ENCODE measurements at places on chromosomes 2 and 18.

GRCh38 chr18:61845197-61845596 lies 47.6 kb downstream of the RNF152 start:
- no peak for DNase-seq

DNA sequence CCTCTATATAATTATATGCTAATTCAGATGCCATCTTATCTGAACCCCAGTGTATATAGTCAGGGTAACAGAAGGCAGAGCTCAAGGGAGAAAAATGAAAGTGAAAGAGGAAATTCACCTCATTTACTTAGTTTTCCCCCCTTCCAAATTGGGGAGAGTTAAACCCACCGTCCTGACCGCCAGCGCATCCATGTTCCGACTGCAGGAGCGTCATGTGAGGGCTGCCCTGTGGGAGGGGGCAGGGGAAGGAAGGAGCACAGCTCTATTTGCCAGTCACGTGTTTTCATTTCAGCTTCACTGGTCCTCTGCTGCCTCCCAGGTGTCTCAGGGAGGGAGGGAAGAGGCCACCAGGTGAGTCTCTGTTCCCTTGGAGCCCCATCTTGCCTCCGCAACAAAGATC lies 13.2 kb downstream of the CNNM4 start:
- no peak for DNase-seq

DNA sequence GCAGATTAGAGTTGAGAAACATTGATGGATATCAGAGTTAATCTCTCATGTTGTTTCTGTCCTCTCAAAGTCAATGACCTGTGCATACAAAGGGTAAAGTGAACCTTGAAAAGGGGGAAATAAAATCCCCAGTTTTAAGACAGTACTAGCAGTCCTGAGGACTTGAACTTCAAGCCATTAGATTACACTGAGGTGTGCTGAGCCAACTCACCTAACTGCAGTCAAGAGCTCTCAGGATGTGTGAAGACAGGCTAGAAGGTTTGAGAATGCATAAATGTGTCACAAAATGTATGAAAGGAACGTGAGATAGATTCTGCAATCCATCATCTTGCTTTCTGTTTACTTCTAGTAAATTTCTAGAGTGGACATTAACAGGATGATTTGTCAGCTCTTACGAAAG lies 35.5 kb downstream of the DOCK10 start:
- DNase-seq: no peak

DNA sequence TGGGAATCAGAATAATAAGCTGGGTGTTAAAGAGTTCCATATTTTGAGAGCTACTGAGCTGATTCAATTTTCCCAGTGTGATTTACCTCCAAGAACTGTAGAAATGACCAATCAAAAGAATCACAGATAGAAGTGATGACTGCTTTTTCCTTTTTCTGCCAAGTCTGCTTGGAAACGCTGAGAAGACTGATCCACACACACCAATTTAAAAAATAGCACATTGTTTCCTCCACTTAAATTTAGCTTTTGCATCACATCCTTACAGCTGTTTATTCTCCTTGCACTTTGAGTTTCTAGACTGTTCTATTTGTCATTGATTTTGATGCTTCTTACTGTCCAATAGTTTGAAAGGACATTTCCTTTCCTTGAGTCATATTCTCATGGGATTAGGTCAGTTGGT lies 590.3 kb upstream of the CHAC2 start:
- DNase-seq: no peak

DNA sequence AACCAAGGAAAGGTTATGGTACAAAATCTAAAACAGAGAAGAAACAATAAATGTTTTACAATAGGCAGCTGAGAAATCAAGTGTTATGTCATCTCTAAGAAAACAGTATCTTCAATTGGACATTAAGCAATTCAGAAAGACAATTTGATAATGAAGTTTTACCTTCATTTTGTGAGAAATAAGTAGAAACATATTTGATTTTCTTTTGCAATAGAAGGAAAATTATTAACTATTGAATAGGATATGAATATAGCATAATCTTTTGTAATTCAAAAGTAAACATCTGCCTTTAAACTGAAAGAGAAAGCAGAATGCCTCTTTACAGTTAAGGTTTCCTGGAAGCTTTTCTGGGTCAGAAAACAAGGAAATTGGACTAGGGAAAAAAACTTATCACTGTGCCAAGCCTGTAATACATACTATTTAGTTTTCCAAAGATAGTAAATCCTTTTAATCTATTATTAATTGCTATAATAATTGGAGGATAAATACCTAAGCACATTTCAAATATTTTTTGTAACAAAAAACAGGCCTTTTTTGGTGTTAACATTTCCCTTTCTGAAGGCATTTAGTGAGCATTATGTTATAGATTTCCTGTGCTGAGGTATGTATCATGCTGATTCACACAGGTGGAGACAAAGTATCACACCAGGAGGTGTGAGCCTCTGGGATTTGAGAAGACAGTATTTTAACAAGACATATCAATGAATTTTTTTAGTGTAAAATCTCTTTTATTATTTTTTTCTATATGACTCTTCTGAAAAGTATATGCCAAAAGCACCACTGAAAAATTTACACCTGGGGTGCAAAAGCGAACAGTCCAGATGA lies 947.0 kb upstream of the CDH2 start:
- no peak for DNase-seq

DNA sequence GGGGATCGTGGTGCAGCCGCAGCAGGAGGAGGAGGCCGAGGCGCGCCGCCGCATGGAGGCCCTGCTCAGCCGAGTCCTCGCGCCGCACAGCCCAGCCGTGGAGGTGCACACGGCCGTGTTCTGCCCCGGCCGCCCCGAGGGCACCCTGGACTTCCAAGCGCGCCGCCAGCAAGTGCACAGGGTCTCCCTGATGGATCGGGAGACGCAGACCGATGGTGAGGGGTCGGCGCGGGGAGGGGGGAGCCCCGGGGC lies 5.1 kb upstream of the SPATA3 start:
- no peak for DNase-seq

- DNase-seq: no peak
Observed at GRCh38 chr2:53033411-53033810, 734.2 kb upstream of the CHAC2 start.

DNA sequence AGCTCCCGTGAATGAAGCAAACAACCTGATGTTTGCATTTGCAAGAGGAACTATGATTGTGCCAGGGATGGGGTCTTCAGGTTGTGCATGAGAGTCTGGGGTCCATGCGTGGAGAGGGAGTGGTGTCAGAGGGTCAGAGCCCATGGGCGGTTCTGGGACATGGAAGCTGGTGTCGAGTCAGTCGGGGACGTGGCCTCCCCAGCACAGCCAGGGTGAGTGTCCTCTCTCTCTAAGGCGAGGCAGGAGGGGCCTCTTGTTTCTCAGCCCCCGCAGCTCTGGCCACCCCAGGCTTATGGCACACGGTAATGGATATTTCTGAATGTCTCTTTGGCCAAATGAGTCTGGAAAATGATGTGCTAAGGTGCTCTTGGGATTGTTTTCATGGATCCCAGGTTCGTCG lies 118.6 kb downstream of the RTP5 start:
- DNase-seq: no peak

DNA sequence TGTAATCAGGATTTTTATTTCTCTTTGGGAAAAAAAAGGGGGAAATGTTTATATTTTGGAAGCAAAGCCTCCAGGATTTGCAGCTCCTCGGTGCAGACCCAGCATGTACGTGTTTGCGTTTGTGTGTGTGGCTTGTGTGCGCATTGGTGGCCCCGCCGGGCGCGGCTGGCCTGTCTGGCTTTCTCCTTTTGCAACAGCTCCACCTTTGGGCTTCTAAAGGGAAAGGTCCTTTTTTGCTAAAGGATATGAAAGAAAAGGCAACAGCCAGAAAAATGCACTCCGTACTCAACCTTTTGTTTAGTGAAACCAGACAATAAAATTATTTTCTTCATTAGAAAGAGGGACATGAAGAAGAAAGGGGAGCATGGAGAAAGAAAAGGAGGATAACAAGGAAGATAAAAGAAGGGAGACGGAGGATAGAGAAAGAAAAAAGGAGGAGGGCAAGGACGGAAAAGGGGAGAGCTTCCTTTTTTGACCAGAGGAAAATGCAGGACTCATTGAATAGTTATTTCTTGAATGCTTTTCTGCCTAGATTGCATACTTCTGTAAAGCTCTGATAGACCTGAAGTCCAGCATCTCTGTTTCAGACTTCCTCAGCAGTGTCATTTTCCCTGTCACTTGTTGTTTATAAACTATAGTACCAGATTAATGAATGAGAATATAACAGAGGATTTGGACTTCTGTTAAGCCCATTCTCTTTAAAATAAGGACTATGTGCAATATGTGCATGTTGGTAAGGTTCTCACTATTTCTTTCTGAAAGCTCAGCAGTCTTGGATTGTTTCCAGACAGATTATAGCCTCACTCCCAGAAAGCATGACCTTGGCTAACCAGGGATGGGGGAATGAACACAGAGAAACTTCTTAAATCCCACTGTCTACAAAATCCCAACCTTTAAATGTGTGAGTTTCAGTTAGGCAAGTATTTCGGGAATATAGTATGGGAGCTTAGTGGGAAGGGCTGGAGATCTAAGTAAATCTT lies 563.1 kb upstream of the PIK3C3 start:
- DNase-seq: peak; percentile 38

DNA sequence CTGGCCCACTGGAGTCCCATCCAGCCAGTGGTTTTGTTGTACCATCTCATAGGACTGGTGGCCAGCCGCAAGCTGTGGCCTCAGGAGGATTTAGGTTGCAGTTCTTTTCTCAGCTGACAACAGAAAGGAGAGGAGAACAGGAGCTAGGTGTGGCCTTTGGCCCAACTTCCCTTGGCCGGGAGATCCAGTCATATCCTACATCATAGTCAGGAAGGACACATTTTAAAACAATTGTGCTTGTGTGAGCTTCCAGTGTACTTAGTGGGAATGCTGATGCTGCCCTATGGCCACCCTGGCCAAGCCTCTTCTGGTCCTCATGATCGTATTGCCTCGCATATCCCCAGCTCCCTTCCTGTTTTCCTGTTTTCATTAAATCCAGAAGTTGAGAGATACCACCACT lies 98.1 kb downstream of the WDSUB1 start:
- DNase-seq: no peak

DNA sequence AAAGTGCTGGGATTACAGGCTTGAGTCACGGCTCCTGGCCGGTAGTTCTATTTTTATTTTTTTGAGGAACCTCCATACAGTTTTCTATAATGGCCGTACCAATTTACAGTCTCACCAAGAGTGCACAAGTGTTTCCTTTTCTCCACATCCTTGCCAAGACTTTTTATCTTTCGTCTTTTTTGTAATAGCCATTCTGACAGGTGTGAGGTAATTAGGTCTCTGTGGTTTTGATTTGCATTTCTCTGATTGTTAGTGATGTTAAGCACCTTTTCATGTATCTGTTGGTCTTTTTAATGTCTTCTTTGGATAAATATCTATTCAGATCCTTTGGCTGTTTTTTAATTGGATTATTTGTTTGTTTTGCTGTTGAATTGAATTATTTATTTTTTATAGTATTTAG lies 9.3 kb downstream of the ARMC9 start:
- DNase-seq: no peak

DNA sequence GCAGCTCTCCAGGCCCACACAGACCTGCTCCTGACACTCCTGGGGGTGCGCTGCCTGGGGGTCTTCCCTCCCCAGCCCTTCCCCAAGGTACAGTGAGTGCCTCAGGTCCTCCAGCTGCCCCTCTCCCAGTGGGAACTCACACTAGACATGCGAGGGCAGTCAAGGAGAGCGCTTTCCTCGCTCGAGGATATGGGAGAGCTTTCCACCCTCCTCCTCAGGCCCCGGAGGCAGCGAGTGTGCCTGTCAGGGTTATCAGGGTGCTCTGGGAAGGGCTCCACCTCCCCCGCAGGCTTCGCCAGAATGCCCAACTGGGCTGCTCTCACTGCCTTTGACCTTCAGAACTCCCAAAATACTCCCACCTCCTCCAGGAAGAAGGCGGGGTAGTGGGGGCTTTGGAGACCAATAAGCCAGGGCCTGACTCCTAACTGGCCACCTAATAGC lies 85.7 kb upstream of the LAPTM4A start:
- no peak for DNase-seq

DNA sequence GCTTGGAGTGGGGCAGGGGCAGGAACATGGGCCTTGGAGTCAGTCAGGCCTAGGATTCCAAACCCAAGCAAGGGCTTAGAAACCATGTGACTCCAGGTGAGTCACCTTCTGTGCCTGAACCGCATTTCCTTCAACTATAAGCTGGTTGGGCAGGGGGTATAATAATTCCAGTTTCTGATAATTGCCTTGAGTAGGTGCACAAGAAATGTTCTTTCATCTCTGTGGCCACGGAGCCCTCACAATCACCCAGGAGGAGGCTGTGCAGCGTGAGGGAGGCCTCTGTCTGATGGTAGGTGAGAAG lies 112.1 kb upstream of the HAAO start:
- no peak for DNase-seq

- DNase-seq: no peak
Observed at GRCh38 chr18:57210716-57211411, 64.0 kb downstream of the BOD1L2 start.

GRCh38 chr2:113209646-113210171 lies 35.9 kb downstream of the PSD4 start:
- no peak for DNase-seq

GRCh38 chr2:8583400-8584173 lies 98.3 kb upstream of the ID2 start:
- peak; percentile 44 for DNase-seq

DNA sequence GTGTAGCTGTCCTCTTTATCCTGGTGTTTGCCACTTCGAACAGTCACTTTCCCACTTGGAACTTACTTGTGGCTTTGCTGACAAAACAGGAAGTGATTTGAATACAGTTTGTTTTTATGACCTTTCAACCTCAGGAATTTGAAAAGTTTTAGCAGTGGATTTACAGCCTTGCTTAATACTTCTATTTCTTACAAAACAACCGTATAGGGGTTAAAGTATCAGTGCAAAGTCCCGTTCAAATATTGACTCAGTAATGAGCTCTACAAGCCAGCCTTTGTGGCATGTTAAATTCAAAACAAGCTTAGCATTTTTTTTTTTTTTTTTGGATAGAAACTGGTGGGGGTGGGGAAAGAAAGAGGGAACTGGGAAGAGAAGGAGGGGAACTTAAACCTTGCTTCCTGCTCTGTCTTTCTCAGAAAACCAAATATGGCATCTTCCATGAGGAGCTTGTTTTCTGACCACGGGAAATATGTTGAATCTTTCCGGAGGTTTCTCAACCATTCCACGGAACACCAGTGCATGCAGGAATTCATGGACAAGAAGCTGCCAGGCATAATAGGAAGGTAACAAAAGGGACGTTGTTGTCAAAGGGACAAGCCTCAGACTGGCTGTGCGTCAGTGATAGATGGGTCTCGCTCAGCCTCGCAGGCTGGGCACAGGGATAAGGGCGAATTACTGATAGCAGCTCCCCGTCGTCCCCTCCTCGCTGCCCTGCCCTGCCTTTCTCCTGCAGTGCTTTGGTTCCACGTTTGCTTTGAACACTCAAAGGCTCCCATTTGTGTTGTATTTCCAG lies at the start of gene HNMT:
Gene HNMT, plus strand, starts transcription at position 408 of the 793 bp plus-strand sequence. Its CDS starts 19 bp downstream, at position 427.
- peak; percentile 72 for DNase-seq

- DNase-seq: no peak
Observed at GRCh38 chr2:137091704-137092103, 326.4 kb downstream of the THSD7B start.

- DNase-seq: peak; percentile 51
Observed at GRCh38 chr2:235766278-235766677, 272.4 kb downstream of the AGAP1 start.

DNA sequence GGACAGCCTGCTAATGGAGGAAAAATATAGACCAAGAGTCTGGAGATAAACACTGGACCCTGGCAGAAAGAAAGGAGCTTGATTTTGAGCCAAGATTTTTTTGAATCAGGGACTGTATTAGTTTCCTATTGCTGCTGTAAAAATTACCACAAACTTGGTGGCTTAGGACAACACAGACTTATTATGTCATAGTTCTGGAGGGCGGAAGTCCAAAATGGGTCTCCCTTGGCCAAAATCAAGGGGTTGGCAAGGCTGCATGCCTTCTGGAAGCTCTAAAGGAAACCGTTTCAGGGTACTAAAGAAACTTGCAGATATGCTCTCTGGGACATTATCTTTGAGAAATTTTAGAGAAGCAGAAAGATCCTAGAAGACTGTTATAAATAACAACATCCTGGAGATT lies 140.1 kb downstream of the BABAM2 start:
- DNase-seq: no peak
